ENCODE measurements at places on chromosomes 6 and 20.
A peak's percentile ranks its signal among the peaks of the same experiment; 100 is the strongest.

DNA sequence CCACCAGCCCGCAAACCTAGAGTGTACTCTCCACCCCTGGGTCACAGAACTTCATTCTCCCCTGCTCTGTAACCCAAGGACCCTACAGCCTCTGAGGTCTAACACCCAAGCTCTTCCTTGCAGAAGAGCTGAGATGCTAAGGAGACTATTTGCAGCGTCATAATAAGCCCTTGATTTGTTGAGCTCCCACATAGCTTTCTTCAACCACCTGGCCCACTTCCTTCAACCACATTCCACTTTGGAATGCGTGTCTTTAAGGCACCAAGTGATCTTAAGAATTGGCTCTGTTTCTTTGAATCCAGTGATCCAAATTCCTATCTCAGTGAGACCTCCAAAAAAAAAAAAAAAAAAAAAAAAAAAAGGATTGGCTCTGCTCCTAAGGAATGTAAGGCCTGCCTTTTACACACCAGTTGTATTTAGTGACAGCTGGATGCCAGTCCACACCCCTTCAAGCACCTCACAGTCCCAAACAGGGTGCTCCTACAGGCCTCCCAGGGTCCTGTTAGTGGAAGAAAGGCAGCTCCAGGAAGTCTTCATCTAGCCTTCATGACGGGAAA is 106.2 kb downstream of the UBE3D start:
- DNase-seq = peak; percentile 73

- DNase-seq = peak; percentile 46
Measured at GRCh38 chr6:69835414-69836179, 30.8 kb upstream of the COL19A1 start.

GRCh38 chr6:166836785-166837718 is 119.3 kb downstream of the RNASET2 start:
- DNase-seq = no peak

GRCh38 chr6:16284472-16284871 is 46.1 kb downstream of the GMPR start:
- DNase-seq = no peak

GRCh38 chr6:100665041-100665380 is 200.3 kb upstream of the SIM1 start:
- DNase-seq = no peak

- DNase-seq = no peak
Measured at GRCh38 chr6:160022793-160023192, 53.9 kb downstream of the IGF2R start.

GRCh38 chr6:112760831-112761230 is 413.7 kb downstream of the RFPL4B start:
- DNase-seq = no peak

GRCh38 chr20:48903705-48904104 is 17.8 kb upstream of the ARFGEF2 start:
- no peak for DNase-seq

GRCh38 chr20:3101737-3102574 is 17.4 kb upstream of the AVP start:
- no peak for DNase-seq

GRCh38 chr6:134746140-134746539 is 203.8 kb downstream of the ALDH8A1 start:
- no peak for DNase-seq

GRCh38 chr6:94026575-94026974 is 607.2 kb upstream of the EPHA7 start:
- DNase-seq = no peak

DNA sequence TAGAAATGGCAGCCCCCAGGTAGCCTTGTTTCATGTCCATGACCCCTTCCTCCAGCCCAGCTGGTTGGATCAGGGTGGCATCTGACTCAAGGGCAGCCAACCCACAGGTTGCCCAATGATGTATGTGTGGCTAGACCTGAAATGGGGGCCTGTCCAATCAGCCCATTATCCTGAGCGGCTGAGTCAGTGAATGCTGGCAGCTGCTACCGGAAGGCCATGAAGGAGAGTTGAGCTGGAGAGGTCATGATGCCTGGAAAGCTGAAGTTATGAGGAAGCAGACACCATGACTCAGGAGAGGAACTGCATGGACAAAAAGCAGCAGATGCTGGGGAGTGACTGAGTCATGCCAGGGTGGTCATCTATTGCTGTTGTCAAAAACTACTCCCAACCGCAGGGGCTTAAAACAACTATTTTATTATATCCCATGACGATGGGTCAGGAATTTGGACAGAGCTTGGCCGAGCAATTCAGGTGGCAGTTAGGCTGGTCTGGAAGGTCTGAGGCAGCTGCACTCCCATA is 67.3 kb downstream of the MDGA1 start:
- DNase-seq = peak; percentile 100

DNA sequence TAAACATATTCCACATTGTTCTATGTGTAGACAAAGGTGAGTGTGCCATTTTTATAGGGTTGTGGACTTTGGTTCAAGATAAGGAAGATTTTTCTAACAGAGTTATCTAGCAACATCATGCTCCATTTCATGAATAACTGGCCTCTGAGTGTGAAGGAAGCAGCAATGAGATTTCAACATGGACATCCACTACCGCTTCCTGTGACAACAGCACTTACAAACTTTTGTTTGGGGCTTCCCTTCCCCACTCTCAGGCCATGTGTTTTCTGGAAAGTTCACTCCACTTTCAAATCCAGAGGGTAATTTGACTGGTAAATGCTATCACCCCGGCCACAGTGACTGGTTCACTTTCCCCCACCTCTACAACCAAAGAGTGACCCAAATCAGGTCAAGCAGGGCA is 38.1 kb upstream of the PROKR2 start:
- DNase-seq = no peak

GRCh38 chr20:5080384-5080877 is 39.3 kb downstream of the PCNA start:
- peak; percentile 24 for DNase-seq

Measured in A172 (cell line).